ENCODE measurements at places on chromosomes 4 and X.

- DNase-seq = no peak
These were observed at the start of gene SMIM43 for GRCh38 chr4:121764702-121765367. SMIM43 (minus strand) TSS chr4:121765164; CDS start chr4:121765105, 59 bp downstream.

DNA sequence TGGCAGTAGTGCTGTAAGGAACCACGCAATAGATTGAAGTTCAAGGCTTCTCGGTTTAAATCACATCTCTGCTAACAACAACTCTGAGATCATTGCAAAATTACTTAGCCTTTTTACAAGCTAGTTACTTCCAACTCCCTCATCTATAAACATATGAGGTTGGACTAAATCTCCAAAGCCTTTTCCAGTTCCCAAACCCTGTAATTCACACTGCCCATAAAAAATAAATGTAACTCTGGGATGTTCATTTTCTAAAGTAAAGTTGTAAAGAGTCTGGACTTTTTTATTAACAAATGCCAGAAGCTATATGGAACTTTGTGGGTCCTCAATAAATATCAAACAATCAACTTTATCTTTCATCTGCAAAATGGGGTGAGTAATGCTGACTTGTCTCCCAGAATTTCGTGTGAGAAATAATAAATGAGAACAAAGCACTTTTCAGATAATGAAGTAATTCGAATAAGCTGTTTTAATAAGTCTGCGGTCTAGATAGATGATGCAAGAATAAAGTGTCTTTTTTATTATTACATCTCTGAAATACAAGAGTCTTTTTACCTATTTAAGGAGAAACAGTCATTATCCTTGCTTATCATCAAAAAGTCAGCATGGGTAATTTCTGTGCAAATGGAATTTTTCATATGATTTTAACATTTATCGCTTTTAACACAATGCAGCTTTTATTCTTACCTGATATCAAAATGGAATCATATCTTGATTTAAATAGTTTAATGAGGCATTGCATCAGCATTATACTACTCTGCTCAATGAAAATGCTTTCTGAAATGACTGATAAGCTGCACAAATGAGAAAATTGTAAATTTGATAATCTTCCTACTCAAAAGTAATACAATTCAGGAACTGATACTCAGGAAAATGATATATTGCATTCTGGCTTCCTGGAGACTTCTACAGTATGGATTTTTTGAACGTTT is 252.6 kb downstream of the BANK1 start:
- DNase-seq = no peak

DNA sequence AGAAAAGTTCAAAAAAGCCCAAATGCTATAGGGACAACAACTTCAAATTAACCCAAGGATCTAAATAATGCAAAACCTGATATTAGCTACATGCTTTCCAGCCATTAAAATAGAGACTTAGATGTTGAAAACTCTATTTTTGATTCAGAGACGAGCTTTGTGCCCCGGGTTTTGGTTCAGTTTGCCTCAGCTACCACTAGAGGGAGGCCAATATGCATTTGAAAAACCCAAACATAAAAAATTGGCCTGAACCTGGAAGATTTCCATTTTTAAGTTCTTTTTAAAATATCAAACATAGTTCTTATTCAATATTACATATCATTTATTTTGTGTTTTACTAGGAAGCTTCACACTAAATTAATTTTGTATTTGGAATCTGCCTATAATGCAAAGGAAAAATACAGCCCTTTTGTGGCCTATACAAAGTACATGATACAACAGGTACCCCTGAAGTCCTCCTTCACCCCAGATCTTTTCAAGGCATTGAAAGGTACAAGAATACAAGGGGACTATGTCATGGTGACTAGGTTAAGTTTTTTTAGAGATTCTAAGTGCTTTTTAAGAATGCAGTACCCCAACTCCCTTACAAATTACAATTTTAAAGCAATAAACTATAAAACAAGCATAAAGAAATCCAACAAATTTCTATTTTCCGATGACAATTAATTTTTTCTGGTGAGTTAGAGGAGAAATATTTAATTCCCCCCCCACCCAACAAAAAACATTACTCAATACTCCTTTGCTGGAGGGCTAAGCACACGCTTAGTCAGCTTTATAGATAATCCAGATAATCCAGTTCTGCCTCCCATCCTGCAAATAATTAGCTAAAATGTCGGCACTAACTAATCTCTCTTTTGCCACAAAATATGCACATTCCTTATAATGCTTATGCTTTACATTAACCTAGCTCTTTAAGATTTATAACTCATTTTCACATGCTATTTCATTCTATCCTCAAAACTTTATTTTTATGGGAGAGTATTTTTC is 97.7 kb upstream of the PTPN13 start:
- peak; percentile 2 for DNase-seq

- no peak for DNase-seq
These were observed 9.0 kb downstream of the HMGB2 start for GRCh38 chr4:173325007-173325736.

GRCh38 chr4:126358041-126358440 is 1043.3 kb downstream of the FAT4 start:
- no peak for DNase-seq

- DNase-seq = no peak
These were observed at the start of gene P2RY10 for GRCh38 chrX:78945186-78945912. P2RY10 (plus strand) TSS chrX:78945391; CDS start chrX:78960521, 15,130 bp downstream.

GRCh38 chrX:11386812-11387211 is 93.6 kb downstream of the AMELX start:
- no peak for DNase-seq

DNA sequence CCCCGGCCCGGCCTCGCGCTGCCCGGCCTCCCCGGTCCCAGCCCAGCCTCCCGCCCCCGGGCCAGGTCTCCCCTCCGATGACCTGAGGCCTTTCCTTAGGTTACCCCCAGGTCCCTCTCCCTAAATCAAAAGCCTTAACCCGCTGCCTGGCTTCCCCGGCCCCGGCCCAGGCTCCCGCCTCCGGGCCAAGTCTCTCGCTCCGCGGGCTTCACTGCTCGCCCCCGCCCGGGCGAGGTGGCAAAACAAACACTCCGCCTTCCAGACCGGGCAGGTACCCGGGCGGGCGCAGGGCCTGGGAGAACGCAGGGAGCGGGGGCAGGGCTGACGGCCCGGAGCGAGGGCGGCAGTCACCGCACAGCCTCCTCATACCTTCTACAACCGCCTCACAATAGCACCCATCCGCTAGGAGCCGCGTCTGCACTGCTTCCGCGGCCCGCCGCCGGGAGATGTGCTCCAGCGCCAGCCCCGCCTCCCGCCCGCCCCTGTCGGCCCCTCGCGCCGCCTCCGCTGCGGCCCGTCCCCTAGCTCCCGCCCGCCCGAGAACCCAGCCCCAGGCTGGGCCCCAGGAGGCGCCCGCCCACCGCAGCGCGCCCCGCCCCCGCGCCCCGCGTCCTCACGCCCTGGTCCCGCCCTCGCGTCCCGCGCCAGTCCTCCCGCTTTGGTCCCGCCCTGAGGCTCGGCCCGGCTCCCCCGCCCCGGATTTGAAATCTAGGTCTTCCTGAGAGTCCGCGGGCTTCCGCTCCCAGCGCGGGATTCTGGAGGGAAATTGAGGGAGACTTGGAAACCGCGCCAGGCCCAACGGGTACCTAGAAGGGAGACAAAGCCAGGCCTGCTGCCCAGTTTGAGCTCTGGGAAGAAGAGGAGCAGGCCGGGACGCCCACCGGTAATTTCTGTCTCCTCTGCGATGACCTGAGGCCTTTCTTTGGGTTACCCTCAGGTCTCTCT is at the start of the genes CASP3 and PRIMPOL:
Gene CASP3 (minus strand): TSS at position 422 of the 945 bp plus-strand sequence. CDS start 10,994 bp downstream, outside the sequence.
Gene PRIMPOL (plus strand): TSS at position 713 of the 945 bp plus-strand sequence. CDS start 7,403 bp downstream, outside the sequence.
- peak; percentile 91 for DNase-seq

DNA sequence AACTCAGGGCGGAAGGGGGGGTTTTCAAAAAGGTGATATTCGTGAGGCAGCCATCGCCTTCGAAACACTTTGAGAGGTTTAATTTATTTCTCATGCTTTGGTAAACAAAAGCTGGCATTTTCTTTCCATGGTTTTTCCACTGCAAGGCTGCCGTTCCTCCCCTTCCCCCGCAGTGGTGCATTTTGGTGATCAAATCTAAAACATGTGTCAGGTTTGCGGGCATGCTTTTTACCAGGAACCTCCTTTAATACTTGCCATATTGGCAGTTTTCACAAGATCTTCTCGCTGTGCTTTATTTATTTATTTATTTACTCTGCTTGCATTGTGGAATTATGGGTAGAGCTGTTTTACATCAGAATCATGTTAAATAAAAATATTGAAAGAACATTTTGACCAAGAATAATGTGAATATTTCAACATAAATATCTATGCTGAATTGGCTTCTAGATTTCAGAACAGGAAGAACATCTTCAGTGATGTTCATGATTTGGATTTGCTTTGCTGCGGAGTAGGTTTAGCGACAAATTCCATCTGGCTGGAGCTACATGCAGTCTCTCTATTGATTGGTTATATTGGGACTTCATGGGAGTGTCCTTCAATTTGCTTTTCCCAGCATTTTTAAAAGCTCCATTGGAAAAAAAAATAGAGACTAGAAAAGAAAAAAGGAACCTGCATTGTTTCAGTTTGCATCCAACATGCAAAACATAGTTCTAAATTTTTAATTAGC is 54.4 kb downstream of the STOX2 start:
- no peak for DNase-seq

GRCh38 chr4:184588893-184589292 is 60.4 kb downstream of the CASP3 start:
- no peak for DNase-seq

DNA sequence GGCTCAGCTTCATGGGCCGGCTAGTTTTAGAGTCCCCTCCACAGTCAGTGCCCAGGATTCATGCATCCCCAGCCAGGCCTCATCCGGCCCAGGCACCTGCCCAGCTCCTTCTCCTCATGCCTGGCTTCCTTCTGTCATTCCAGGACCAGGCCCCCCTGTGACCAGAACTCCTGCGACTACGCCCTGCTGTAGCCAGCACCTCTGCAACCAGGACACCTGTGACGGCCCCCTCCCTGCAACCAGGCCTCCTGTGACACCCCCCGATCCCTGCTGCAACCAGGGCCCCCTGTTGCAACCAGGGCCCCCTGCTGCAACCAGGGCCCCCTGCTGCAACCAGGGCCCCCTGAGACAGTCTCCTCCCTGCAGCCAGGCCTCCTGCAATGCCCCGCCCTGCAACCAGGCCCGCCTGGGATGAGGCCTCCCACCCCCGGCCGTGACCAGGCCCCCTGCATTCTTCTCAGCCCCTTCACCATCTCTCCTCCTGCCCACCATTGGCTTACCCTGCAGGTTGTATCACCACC is 46.8 kb downstream of the HTRA3 start:
- DNase-seq = no peak

- no peak for DNase-seq
These were observed 15.5 kb downstream of the SPRY1 start for GRCh38 chr4:123412091-123412505.

DNA sequence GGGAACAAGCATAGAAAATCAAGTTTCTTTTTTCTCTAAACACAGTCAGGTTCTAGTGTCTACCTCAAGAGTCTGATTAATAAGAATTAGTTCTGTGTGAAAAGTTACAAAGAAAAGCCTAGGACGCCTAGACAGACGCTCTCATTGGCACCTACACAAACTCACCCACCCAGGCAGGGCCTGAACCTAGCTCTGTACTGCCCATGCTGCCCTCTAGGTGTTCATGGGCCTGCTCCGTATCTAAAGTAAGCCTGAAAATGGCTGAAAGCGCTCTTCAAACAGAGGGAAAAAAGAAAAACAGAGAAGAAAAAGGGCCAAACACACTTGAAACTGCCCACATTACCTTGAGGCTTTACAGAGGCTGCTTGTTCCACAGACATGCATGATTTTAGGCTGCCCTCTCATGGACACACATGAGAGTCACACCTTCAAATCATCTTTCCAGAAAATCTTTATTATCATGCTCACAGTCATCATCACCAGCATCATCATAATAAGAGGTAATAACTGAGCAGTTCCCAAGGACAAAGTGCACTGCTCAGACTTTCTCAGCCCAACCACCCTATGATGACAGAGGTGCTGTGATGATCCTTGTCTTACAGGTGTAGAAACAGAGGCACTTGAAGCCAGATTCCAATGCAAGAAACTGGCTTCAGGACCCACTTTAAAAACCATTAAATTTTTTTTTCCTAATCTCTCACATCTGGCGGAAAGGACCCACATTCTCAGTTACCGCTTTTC is 49.6 kb downstream of the MAP7D2 start:
- peak; percentile 6 for DNase-seq

GRCh38 chrX:66399273-66399672 is 235.2 kb downstream of the HEPH start:
- no peak for DNase-seq

DNA sequence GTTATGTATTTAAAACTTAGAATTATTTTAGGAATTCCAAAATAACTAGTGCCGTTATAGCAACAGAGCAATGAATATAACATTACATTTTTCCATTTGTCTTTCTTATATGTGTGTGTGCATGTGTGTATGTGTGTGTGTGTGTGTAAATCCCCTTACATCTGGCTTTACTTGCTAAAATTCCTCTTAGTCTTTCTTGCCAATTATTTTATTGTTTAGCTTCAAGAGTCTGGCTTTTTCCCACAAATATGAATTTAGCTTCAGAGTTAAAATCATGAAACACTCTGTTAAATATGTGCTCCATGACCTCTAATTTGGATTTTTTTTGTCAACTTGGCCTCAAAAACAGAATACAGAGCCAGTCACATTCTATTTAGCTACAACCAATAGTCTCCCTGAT is 18.9 kb downstream of the FGF13 start:
- no peak for DNase-seq

DNA sequence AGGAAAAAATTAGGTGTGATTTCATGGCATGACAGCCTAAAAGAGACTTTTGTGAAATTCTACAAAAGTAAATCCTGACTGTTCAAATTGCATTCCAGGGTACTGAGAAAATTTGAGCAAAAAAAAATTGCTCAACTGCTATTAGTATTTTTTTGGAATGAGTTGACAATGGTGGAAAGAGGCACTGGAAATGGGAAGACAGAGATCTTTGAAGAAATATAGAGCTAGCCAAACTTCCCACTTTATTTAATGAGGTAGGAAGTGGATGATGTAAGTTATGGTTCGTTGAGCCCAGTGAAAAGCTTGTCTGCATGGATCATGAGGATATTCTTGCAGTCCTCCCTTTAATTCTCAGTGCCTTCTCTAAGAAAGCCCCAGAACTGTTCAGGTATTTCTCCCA is 183.8 kb downstream of the PTTG2 start:
- DNase-seq = no peak

- no peak for DNase-seq
These were observed 2.7 kb downstream of the SLC39A8 start for GRCh38 chr4:102342404-102343074.

GRCh38 chrX:110086916-110087484 is 84.1 kb downstream of the TMEM164 start:
- no peak for DNase-seq

- DNase-seq = no peak
These were observed 56.7 kb downstream of the IGFBP7 start for GRCh38 chr4:57053508-57053907.

- DNase-seq = no peak
These were observed 178.3 kb downstream of the TMA16 start for GRCh38 chr4:163672751-163673150.
